ENCODE measurements at places on chromosomes 11 and 22.

GRCh38 chr11:45344028-45344427, 57.9 kb upstream of the SYT13 start:
- no peak for DNase-seq

DNA sequence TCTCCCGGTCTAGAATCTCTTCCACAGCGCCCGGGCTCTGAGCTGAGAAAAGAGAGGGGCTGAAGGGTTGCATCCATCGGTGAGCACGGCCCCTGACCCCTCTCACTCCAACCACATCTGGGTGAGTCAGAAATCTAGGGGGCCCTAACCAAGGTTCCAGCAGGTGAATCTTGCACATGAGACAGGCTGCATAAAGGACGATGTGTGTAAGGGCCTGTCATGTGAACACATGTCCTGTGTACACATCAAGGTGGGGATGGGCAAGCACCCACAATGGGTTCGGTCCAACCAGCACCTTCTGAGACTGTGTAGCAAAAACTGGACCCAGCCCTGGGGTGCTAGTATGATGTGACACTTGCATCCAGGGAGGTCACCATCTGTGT, 1.2 kb downstream of the BET1L start:
- no peak for DNase-seq

DNA sequence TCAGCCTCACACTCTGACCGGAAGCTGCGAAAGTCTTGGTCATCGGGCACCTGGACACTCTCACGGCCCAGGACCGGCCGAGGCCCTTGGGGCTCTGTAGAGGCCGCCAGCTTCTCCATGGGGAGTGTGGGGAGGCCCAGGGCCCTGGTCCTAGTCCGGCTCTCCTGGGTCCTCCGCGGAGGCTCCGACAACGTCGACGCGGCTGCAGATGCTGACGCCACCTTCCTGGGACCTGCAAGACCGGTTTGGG, 12.9 kb downstream of the STARD10 start:
- no peak for DNase-seq

DNA sequence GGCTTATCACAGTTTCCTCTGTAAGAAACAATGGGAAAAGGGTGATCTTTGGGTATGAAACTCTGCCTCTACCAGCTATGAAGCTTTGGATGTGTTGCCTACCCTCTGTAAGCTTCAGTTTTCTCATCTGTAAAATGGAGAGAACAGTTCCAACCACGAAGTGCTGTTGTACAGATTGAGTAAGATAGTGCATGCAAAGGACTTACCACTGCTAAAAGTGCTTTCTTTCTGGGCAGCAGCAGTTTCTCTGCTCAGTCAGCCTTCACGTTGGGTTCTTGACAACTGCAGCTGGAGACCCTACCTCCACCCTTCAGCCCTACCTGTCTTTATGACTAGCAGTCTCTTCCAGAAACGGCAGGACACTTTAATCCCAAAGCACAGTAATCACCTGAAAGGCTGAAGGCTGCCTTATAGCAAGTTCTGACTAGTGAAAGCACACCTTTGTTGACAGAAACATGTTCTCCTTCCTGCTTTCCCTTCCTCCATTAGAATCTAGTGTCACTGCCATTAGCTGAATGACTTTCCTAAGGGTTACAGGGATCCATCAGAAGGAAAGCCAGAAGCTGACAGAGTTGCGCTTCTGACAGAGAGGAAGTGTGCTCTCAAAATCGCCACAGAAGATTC, 91.4 kb downstream of the RPL27A start:
- no peak for DNase-seq

GRCh38 chr11:57514538-57515331, 767 bp downstream of the SLC43A1 start:
- peak; percentile 22 for DNase-seq

DNA sequence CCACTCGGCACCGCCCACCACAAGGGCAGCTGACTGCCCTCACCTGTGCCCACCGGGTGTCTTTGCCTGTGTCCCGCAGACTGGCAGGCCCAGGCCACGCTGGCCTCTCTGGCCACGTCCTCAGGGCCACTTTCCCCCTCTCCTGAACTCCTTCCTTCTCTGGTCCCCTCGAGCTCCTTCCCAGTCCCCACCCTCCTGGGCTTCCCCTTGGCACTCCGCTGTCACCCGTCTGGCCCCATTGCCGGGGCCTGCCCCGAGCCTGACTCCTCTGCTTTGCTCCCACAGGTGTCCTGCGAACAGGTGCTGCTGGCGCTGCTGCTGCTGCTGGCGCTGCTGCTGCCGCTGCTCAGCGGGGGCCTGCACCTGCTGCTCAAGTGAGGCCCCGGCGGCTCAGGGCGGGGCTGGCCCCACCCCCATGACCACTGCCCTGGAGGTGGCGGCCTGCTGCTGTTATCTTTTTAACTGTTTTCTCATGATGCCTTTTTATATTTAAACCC, 14.2 kb downstream of the MCAT start:
- DNase-seq: no peak

DNA sequence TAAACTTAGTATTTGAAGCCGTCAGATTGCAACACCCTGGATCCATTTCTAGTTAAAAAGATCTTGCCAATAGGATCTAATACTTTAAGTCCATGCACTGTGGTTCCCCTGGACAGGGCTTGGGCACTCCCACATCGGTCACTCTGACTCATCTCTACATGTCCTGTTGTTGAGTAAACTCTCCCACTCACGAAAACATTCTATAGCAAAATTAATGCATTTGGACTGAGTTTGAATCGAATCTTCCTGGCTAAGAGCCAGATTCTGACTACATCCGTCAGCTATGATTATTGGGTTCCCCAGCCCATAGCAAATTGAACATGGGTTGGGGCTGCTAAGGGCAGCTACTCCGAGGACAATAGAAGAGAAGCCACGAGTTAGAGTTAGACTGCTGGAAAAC, 182.1 kb upstream of the SORL1-AS1 start:
- DNase-seq: no peak

- DNase-seq: no peak
Measured at GRCh38 chr22:44850946-44851345, 98.6 kb downstream of the ARHGAP8 start.

DNA sequence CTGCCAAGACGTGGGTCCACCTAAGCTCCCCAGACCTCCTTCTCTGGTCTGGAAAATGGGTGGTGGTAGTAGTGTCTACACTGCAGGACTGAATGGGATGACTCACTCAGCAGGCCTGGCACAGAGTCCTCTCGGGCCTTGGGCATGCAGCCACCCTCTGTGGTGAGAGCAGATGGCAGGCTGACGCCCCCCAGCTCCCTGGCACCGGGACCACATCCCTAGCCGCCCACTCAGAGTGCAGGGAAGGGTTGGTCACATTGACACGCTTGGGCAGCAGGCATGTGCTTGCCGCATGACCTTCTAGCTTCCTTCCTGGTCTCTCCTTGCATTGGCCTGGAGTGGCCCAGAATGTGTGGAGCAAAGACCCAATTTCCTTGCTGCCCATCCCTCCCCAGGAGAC, 30.7 kb upstream of the PRODH start:
- DNase-seq: no peak

DNA sequence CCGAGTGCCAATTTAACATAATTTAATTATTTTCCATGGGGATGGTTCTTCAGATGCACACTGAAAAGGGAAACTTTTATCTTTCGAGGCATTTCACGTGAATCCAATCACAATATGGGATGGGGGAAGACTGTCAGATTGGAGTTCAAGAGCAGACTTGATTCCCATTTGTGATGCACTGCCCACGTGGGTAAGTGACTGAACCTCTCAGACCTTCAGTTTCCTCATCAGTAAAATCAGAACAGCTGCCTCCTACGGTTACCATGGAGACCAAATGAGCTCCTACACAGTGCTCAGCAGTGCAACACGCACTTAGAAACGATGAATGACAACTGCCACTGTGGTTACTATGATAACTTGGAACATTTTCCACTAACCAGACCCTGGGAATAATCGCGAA, 21.7 kb downstream of the KIAA0930 start:
- DNase-seq: no peak

GRCh38 chr11:128515826-128516778, 71.3 kb downstream of the ETS1 start:
- no peak for DNase-seq

DNA sequence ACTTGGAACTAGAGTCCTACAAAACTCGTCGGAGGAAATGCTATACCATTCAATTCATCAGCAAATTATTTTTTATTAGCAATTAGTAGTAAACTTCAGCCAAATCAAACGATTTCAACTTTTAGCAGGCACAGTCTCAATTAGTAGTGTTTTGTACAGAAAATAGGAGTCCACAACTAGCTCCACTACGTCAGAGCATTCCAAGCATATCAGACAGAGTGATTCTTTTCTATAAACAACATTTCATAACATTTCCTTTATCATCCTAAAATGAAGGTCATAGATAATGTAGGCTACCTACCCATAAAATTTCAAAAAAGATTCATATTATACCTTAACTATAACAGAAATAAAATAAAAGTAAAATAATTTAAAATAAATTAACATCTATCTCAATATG, 169.9 kb downstream of the KIF18A start:
- DNase-seq: no peak

DNA sequence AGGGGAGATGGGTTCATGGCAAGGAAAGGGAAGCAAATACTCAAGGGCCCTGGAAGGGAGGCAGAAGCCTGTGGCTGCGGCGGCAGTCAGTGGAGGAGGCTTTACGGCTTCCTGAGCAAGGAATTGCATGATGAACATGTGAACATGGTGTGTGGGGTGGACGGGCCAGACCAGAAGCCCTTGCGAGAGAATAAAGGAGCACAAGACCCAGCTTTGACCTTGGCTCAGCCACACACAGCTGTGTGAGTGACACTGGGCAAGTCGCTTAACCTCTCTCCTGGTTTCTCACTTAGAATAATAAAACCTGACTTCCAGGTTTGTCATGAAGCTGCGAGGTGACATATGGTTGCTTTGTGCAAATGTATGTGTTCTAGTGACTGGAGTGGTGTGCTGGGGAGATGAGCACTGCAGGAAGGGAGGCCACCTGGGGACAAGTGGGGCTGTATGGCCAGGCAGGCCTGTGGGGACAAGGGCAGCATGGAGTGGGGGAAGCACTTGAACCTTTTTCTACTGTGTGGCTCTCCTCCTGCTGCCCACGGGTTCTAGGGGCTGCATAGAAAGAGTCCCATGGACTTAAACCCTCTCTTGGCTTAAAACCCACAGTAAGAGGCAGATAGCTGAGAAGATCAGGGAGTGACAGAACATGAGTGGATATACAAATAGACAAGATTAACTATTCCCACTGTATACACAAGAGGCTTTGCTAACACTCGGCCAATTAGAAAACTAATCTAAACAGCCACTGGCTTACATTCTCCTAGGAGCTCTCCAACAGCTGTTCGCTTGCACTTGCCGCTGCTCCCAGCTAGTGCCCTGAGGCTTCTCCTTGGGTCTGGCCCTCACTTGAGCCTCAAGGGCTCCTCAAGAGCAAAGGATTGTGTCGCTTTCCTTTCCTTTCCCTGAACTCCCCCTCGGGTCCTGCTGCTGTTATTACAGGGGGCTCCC, 67.3 kb upstream of the CDON start:
- DNase-seq: no peak

DNA sequence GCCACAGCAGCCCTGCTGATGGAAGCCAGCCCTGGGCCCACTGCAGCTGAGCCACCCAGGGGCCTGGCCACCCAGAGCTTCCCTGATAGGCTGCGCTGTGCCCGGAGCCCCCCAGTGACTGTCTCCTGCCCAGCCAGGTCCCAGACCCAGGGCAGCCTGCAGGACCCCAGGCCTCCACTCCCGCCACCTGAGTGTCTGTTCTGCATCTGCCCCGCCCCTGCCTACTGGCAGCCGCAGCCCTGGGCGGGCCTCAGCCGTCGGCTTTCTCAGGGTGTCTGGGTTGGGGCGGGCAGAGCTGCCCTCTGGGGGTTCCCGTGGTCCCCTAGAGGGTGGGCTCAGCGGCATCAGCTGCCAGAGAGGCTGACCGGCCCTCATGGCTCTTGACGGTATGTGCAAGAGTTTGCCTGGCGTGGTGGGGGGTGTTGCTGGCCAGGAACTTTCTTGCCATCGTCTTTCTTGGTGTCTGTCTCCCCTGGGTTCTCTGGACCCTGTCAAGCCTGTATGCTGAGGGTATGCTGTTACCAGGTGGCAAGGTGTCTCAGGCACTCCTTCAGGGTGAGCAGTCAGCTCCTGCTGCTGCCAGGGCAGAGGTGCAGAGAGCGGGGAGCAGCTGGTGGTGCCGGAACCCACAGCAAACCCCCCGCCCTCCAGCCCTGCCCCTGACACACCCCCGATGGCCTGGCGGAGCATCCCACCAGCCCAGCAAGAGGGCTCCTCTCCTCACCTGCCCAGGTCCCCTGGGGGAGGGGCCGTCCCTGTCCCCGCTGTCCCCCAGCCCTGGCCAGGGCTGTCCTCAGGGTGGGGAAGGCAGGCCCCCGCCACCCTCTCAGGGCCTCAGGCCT, 12.2 kb upstream of the PIM3 start:
- DNase-seq: no peak

DNA sequence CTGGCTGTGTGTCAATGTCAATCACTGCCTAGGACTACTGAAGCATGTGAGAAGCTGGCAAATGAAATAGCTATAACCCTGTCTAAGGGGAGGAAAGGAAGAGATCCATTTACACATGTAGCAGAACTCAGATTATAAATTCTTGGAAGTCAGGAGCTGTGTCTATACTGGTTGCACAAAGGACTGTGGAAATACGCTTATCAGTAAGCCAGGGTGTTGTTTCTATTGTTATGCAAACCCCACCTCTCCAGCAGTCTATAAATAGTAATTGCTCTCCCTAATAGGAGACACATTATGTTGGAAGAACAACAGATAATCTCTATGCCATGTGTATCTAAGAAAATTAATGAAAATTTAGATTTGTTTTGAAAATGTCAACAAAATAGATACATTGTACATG, 693.4 kb upstream of the CCDC90B start:
- DNase-seq: no peak

- no peak for DNase-seq
Measured at GRCh38 chr11:100294748-100295147, 392.3 kb upstream of the ARHGAP42 start.

DNA sequence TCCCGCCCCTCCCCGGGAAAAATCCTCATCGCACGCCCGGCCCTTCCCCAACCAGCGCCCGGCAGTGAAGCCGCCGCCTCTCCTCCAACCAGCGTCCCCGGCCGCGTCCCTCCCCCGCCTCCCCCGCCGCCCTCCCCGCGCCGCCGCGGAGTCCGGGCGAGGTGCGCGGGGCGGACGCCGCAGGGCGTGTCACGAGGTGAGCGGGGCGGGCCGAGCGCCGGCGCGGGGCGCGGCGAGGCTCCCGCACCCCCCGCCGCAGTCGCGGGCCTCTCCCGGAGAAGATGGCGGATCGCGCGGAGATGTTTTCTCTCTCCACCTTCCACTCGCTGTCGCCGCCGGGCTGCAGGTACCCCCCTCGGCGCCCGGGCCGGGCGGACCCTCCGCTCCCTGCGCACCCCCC, at the start of gene MAPK8IP2:
Gene MAPK8IP2 (plus strand): TSS at position 256 of the 400 bp plus-strand sequence. CDS start 26 bp downstream, at position 282.
- DNase-seq: no peak

- no peak for DNase-seq
Measured at GRCh38 chr11:9905501-9905951, 241.6 kb downstream of the SWAP70 start.

- no peak for DNase-seq
Measured at GRCh38 chr11:69930081-69931059, 111.2 kb upstream of the FGF3 start.

GRCh38 chr11:14905104-14906033, 13.3 kb upstream of the CYP2R1 start:
- no peak for DNase-seq

Measured in activated naive CD4-positive, alpha-beta T cell (primary cell).